ENCODE measurements at places on chromosomes 13 and 19.

DNA sequence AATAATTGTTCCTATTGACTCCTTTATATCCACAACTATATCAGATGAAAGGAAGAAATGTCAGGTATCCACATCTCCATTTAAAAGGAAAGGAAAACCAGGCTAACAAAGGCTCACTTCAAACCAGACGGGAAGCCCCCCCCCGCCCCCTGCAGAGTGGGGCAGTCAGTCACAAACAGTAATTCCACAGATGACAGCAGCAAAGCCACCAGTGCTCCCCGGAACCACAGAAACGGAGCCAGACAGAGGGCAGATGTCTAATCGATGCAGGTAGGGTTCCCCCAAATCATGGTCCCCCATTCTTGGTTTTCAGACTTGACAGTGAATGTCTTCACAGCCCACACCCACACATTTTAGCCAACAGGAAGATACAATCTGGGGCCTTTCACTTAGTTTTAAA is 100.8 kb downstream of the STK24 start:
- DNase-seq = no peak

DNA sequence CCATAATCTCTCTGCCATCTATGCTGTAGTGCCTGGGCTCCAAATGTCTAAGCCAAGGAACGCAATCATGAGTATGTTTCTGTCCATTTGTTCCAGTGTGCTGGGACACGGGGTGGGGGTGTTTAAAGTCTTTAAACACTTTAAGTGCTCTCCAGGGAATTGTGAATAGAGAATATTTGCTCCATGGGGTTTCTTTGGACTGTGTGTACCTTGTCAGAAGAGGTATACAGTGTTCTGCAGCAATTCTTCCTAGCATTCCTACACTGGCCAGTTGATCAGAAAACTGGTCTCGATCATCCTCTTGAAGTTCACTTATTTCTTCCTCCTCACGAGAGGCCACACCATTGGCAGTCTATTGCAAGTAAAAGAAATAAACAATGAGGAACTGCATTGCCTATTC is 35.1 kb upstream of the EEF1AKMT1 start:
- no peak for DNase-seq

DNA sequence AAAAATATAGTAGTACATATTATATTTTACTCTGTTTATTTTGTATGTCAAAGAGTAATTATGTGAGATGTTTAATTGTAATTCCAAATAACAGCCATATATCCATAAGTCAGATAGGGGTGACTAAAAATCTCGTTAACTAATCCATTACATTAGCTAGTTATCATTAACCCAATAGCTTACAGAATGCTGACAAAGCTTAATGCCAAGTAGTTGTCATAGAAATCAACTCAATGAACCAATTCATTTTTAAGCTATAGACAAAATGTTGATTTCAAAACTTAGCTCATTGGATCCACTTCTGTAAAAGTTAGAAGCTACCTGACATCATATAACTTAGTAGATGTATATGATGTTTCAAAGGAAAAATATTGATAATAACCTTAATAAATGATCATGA is 206.7 kb upstream of the SLITRK1 start:
- DNase-seq = no peak

- no peak for DNase-seq
These were observed 32.7 kb upstream of the GPR183 start for GRCh38 chr13:99339736-99340397.

GRCh38 chr19:49730166-49730565 is 32.9 kb downstream of the TSKS start:
- no peak for DNase-seq

DNA sequence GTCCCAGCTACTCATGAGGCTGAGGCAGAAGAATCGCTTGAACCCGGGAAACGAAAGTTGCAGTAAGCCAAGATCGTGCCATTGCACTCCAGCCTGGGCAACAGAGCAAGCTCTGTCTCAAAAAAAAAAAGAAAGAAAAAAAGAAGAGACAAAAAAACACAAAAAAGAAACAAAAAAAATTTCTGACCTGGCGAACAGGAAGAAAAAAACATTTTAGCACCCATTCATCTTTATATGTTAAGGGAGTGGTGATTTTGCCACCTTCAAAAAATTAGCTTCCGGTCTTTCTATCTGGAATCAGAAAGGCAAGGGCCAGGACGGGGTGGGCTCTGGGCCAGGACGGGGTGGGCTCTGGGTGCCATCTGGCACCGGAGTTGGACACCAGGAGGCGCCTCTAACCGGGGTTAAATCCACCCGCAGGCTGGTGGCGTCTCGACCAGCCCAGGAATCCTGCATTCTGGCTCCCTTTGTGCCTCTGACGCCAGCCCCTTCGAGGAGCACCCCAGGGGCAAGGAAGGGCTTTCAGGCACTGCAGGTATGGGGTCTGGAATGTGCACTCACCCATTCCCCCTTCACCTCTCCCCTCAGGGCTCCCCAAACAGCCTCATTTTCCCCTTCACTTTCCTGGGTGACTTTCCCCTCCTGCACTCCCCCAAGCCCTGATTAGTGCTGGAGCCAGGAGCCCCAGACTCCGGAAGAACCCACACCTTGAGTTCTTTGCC is 10.4 kb upstream of the ZSWIM4 start:
- peak; percentile 29 for DNase-seq

DNA sequence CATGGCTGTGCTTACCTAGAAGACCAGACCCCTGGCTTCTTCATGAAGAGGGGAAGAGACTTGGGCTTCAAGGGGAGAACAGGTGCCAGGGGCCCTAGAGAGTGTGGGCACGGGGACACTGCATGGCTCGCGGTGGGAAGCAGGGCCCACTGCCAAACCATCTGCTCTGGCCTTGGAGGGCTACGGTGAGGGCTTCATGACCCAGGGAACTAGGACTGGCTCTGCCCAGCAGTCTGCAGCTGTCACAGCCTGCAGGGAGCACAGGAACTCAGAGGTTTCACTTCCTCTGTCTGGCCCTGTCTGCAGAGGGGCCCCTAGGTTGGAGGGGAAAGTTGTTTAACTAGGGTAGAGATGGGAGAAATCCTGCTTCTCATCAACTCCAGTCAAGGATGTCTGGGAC is 4.3 kb downstream of the ERCC1 start:
- no peak for DNase-seq

- peak; percentile 90 for DNase-seq
These were observed 575.8 kb downstream of the DACH1 start for GRCh38 chr13:71290963-71291841.

- DNase-seq = no peak
These were observed at the start of gene LAIR1 for GRCh38 chr19:54364775-54365257. LAIR1 (minus strand) TSS chr19:54364931; CDS start chr19:54364804, 127 bp downstream.

GRCh38 chr13:88112526-88112925 is 441.4 kb downstream of the SLITRK5 start:
- DNase-seq = no peak

DNA sequence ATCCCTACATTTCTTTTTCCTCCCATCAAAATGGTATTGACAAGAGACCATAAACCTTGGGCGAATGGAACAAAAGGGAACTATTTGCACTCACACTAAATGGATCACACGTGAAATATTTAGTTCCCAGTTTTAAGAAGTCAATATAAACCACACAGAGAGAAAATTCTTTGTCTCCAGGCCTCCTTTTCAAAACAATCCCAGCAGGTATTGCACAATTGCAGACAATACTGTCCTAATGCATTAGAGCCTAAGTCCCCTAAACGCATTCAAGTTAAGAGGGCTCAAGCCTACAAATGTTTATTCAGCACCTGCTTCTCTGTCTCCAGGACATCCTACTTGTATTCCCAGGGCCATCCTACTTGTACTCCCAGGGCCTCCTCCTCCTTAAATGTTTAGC is 1.3 kb upstream of the B3GLCT start:
- no peak for DNase-seq

DNA sequence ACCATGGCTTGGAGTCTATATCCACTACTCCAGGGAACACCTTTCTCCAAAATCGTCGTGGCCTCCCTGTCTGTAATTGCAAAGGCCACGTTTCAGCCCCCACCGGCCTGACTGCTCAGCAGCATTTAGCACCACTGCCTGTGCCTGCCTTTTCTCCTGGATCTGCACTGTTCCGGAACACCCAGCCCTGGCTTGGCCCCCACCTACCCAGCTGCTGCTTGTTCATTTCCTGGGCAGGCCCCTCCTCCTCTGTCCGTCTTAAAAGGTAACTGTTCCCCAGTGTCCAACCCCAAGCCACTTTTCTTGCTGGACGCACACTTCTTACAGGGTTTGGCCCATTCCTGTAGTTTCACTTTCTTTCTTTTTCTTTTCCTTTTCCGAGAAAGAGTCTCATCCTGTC is 8.5 kb upstream of the SYT5 start:
- DNase-seq = no peak

DNA sequence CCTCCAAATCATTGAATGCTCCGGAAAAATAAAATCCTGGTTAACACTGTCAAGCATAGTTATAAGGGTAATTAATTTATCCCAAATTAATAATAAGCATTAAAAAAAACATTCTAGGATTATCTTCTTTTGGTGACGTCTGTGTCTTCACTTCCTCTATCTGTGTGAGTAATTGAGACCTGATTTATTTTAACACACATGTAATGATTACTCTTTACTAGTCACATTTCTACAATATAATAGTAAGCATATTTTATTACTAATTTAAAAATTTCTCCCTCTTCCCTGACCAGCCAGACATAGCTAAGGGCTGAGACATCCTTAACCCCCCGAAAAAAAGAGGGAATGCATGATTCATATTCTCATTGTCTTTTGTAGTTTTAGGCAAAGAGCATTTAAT is 2.3 kb downstream of the FNDC3A start:
- DNase-seq = no peak

DNA sequence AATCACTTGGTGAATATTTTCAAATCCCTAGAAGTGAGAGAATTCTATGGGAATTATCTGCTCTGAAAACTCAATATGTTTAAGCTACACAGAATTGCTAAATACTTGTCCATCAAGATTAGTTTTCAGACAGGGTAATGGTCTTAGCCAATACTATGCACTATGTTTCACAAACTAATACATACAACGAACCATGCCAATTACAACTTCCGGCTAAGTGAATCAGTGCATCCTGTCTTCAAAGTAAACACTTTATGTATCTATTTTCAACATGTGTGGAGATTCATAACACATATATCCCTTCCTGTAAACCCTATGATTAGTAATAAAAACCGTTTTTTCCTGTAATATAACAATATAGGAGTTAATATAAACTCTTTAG is 181.5 kb downstream of the POSTN start:
- no peak for DNase-seq

DNA sequence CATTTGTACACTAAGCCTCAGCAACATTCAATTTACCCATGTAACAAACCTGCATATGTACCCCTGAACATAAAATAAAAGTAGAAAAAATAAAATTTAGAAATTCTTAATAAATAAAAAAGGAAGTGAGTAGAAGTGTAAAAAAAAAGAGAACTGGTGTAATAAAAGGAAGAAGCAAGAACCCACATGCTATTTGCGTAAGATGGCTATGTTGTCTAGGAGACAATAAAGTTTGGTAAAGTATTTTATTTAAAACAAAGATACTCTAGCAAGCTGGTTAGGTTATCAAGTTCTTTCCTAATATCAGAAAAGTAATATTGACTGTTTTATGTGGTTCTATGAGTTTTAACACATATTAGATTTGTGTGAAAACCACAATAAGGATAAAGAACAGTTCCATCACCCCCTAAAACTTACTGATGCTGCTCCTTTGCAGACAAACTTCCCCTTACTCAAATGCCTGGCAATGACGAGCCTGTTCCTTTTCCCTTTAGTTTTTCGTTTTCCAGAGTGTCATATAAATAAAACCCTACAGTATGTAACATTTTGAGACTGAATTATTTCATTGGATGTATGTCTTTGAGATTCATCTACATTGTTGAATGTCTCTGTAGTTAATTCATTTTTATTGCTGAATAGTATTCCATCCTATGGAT is 98.9 kb downstream of the TNFSF13B start:
- no peak for DNase-seq

GRCh38 chr19:19550972-19551852 is 13.1 kb downstream of the CILP2 start:
- DNase-seq = no peak

All from NCI-H1417 (cell line).